ENCODE measurements at places on chromosomes 6 and 20.

- peak; percentile 79 for DNase-seq
Measured at GRCh38 chr6:155327326-155328073, 13.2 kb upstream of the TFB1M start.

DNA sequence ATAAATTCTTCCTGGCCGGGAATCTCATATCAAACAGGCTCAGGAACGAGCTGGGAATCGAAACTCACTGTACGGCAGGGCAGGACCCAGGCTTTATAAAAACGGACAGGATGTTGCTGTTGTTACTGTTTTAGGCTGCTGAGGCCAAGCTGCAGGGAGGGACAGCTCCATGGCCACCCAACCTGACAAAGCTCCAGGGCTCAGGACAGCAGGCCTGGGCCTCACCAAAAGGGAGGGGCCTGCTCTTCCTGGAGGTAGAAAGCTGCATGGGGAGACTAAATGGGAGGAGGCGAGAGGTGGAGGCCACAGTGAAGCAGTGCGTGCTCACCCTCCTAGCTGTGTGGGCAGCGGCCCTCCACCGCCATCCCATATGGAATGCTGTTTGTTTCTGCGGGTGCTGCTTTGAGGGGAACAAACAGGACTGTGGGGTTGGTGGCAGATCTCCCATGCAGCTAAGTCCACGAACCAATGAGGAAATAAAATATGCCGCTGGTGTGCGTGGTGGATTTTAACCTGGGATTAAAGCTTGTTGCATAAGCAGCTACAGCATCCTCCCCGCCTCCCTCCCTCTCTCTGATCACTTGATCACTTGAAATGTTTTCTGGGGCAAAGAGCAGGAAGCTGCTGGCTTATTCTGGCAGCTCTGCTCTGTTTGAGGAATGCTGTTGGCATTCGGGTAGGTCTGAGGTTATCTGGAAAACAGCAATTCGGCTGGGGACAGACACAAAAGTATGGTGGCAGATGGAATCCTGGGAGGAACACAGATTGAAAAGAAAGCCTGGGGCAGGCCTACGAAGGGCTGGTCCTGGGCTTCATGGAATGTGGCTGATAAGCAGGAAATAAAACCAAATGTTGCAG lies 2.4 kb upstream of the ZMYND8 start:
- DNase-seq = no peak

DNA sequence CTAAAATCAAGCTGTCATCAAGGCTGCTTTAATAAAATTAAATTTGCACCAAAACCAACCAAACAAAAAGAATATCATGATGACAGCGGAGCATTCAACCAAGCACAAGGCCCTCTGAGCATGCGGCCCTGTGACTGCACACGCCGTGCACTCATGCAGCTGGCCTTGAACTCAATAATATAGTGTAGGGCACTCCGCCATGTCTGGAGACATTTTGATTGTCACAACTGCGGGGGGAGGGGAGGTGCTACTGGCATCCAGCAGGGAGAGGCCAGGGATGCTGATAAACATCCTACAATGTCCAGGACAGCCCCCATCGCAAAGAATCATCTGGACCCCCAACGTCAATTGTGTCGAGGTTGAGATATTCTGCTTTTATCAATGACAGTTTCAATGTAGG lies 9.7 kb downstream of the MOCS3 start:
- DNase-seq = no peak

GRCh38 chr6:5869261-5869660 lies 137.5 kb downstream of the NRN1 start:
- no peak for DNase-seq

- no peak for DNase-seq
Measured at GRCh38 chr20:23243791-23244155, 106.8 kb upstream of the NXT1 start.

DNA sequence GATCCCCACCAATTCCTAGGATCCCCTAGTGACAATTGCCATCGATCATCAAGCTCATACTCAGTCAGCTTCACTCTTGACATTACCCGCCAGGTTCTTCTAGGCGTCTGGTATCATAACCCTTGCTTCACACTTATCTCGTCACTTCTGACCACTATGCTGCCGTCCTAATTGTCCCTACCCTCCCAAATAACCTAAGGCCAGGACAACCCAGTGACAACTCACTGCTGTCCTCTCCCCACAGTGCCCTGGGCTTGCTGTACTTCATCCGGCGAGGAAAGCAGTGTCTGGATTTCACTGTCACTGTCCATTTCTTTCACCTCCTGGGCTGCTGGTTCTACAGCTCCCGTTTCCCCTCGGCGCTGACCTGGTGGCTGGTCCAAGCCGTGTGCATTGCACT lies 3.7 kb downstream of the SYS1 start:
- no peak for DNase-seq

GRCh38 chr6:156587071-156587470 lies 190.1 kb upstream of the ARID1B start:
- DNase-seq = no peak

GRCh38 chr6:35669451-35670045 lies 19.2 kb downstream of the FKBP5 start:
- no peak for DNase-seq

DNA sequence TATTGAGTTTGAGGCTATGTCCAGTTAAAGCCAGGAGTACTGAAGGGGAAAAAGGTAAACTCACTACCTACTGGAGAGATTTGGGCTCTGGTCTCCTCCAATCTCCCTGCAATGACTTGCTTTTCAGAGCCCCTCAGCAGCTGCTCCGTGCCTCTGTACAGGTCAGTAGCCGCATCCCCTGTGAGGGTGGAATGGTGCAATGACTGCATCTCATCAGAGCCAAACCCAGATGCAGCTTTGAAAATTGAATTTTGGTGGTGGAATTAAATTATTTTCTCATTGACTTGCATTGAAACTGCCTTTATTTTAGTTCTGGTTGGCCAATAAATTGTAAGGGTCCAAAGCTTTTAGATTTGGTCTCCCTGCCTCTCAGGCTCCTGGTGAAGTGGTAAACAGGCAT lies 166.7 kb downstream of the DLL1 start:
- no peak for DNase-seq

GRCh38 chr6:157337751-157338150 lies 14.4 kb upstream of the TMEM242 start:
- DNase-seq = no peak

- peak; percentile 98 for DNase-seq
Measured at GRCh38 chr6:31806470-31807272, at the start of gene LSM2. LSM2 (minus strand) TSS chr6:31806966; CDS start chr6:31806757, 209 bp downstream.

DNA sequence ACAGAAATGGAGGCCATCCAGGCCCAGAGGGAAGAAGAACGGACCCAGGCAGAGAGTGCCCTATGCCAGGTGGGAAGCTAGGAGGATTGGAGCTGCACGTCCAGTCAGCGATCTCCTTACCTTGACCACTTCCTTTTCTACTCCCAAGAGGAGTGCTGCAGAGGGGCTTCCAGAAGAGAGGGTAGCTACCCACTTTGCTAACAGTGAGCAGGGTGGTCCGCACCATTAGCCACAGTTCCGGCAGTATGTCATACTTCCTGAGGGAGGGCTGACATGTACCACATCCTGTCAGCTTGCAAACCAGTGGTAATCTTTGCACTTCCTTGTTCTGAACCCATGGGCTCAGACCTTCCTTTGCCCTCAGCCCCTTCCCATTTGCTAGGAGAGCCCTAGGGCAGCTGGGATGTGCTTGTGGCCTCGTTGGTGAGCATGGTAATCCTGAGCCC lies 35.4 kb downstream of the CEP250 start:
- DNase-seq = no peak

DNA sequence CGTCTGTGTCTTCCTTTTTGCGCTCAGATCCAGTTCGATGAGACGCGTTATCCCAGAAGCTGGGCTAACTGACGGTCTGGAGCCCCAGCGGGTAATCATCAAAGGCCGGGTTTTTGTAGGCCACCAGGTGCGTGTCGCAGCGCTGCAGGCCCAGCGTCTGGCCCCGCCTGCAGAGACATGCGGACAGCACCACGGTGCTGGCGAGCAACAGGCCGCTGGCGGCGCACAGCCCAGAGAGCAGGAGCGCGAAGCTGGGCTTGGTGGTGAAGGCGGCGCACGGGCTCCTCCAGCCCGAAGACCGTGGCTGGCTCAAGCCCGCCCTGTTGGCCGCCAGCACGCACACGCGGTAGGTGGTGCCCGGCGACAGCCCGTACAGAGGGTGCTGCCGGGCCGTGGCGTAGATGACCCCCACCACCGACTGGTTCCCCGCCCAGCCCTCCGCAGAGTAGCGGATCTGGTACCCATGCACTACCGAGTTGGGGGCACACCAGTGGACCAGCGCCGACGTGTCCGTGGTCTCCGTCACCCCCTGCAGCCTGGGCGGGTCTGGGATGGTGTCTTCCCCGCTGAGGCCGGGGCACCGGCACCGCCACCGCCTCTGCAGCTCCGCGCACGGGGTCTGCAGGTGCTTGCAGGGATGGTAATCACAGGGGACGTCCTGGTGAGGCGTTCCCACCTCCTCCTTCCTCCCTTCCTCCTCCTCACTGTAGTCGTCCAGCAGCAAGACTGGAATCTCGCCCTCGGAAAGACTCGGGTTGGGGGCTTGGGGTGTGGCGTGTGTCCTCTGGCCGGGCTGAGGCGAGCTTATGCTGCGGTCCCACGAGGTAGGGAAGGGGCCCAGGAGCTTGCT lies 12.7 kb downstream of the LRRN4 start:
- DNase-seq = no peak

DNA sequence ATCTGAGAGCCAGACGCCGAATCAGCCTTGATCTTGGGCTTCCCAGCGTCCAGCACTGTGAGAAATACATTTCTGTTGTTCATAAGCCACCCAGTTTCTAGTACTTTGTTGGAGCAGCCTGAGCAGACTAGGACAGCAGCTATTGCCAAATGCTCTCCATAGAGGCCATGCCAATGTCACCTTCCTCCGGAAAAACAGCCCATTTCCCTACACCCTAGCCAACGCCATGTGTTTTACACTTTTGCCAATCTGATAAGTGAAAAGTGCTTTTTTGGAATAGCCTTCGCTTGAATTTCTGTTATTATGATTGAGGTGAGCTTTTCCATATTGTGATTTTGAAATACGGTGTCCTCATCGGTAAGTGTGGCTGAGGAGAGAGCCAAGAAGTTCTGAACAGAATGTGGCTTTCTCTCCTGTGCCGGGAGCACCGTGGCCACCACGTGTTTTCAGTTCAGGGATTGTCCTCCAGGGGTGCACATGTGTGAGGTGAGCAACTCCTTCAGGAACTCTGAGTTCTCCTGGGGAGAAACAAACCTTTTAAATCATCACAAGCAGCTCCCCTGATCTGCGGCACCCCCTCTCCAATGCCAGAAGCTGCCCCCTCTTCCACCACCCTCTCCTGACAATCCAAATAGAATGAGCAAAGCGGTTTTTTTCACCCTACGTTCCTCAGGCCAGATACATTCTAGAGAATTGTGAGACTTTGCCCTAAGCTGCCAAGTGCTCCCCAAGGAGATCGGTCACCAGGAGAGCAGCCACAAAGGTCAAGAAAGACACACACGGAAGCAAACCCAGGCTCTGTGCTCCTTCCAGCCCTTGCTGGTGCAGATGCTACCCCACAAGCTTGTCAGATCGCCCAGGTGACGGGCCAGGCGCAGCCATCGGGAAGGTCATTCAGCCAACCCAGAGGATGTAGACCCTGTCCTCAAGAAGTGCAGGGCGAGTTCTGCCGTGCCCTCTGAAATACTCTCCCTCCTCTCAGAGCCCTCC lies 36.0 kb downstream of the TAF8 start:
- no peak for DNase-seq

GRCh38 chr6:141134723-141135122 lies 998.0 kb upstream of the GJE1 start:
- no peak for DNase-seq

DNA sequence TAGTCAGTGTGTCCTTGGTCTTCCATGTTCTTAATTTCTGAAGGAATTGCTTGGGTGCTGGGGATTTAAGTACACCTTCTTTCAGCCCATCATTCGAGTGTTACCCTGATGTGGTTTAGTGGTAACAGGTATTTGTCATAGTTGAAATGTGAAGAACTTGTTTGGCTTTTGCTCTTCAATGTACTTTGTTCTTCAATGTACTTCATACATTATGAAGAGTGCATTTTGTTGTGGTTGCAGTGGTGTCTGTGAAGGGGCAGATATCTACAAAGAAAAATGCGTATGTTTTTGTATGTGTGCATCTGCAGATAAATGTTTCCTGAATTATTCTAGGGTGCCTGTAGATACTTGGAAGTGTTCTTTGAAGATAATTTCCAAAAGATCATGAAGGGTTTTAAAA lies 111.2 kb upstream of the SUPT3H start:
- no peak for DNase-seq

DNA sequence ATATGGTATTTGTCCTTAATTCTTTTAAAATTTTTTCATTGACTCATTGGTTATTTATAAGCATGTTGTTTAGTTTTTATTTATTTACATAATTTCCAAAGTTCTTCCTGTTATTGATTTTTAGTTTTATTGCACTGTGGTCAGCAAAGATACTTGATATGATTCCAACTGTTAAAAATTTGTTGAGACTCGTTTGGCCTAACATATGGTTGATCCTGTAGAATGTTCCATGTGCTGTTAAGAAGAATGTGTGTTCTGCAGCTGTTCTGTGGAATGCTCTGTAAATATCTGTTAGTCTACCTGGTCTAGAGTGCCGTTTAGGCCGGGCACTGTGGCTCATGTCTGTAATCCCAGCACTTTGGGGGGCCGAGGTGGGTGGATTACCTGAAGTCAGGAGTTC lies 197.7 kb downstream of the CD109 start:
- DNase-seq = no peak

DNA sequence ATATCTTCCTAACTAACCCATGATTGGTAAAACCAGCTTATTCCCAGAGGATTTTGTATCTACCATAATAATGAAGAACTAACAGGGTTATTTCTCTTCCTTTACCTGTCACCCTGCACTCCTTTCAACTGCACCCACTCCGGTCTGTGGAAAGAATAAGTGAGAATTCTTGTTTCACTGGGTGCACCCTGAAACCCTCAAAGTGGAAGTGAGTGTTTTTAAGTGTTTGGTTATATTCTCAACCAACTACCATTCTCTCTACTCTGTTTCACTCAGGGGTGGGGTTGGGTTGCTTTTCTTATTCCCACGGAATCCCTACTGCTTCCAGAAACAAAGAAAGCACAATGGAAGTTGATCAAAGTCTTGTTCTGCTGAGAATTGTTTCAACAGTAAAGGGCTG lies 42.6 kb upstream of the KHDRBS2 start:
- DNase-seq = no peak

GRCh38 chr6:155154158-155154830 lies 109.5 kb upstream of the CLDN20 start:
- no peak for DNase-seq

- no peak for DNase-seq
Measured at GRCh38 chr6:32623693-32624092, 13.5 kb upstream of the HLA-DQA1 start.

DNA sequence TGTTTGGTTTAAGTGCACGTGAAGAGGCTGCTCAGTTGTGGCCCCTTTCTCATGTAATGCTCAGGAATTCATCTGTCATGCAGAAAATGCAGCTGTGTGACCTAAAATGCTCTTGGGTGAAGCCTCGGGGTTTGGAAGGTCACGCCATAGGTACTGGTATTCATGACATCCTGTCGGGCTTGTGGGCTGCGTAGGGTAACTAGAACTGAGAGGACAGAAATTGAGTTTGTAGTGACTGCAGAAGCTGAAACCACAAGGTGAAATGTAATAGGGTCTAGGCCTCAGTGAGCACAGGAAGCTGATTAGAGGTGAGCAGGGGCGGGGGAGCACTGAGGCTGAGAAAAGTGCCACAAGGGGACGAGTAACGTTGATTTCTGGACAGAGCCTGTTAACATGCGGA lies 128.8 kb downstream of the SOBP start:
- no peak for DNase-seq

- no peak for DNase-seq
Measured at GRCh38 chr6:17015551-17016381, 86.1 kb upstream of the STMND1 start.

GRCh38 chr6:90146921-90147649 lies 149.6 kb downstream of the BACH2 start:
- DNase-seq = no peak
